ENCODE measurements at places on chromosomes 16 and 17.

DNA sequence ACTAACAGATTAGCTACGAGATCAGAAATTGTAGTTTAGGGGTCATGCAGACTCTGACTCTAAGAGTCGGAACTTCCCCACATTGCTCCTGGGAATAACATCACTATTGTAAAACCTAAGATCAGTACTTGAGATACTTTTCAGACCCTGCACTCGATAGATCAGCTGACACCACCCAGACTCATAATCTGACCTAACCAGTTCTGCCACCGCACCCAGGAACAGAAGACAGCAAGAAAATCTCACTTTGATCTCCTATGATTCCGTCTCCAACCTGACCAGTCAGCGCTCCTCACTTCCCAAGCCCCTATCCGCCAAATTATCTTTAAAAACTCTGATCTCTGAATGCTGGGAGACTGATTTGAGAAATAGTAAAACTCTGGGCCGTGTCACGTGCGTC is 27.2 kb upstream of the ASGR2 start:
- no peak for DNase-seq

DNA sequence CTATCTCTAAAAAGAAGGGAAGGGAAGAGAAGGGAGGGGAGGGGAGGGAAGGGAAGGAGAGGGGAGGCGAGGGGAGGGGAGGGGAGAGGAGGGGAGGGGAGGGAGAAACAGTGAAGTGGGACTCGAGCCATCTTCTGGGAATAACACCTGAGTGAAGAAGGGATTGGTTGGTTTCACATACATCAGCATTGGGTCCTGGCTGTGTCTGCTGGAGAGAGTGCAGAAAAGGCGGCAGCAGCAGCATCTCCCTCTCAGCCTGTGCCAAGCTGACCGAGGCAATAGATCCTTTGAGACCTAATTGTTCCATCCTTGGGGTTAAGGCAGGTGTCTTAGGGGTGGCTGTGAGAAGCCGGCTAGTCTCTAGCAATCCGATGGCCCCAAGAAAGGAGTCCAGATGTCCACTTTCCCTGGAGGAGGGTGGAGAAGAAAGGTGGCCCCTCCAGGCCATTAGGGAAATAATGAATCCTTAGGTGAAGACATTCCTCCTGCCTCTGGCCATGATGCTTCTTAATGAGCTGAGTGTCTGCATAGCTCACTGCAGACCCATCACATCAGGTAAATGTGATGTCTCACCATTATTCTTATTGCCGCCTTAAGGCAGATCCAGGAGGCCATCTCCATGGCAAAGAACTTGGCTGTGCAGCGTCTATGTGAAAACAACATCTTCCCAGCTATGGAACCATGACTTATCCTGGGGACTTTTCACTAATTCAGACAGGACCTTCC is 71.6 kb downstream of the WIPI1 start:
- no peak for DNase-seq

DNA sequence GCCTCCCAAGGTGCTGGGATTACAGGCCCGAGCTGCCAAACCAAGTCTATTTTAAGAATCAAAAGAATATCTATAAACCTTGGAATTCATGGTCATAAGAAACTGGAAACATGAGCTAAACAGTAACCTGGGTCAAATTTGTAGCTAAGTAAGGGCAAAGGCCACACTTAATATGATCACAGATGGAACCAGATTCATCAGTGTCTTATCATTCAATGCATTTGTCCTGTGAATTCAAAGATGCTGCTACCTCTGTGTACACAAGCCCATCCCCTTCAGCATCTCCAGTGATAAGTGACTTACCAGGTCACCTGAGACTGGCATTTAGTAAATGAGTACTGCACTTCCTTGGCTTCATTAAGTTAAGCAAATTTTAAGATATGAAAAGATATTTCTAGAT is 108.1 kb downstream of the SSH2 start:
- DNase-seq = no peak

DNA sequence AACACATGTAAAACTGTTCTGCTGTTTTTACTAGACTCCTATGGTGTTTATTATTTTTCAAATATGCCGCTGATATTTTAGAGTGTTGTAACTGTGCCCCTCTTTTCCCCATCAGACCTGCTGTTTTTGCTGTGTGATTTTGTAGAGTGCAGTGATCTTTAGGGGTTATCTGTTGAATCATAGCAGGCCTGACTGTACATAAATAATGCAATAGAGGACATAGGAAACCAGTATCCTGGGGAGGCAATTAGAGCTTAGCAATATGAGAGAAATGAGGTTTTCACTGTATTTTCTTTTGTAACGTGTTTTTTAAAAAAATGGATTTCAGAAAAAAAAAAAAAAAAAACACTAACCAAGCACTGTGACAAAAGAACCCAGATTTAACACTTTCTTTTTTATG is 662.2 kb downstream of the TOX3 start:
- no peak for DNase-seq

DNA sequence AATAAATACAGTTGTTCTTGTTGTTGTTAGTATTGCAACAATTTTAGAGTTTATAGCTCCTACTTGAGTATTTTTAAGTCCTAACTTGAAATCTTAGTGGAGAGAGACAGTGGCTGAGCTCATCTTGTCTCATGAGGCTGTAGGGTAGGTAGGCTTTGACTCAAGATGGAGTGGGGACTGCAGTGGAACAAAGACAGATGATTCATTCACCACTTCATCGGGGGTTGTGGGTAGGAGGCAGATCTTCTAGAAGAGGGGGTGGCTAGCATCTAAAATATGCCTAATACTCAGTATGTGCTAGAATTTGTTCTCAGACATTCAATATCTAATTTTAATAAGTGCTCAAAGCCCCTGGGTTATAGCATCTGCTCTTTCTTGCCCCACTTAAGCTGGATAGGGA is 13.1 kb upstream of the MMD start:
- DNase-seq = peak; percentile 38

- no peak for DNase-seq
These were observed 15.7 kb downstream of the ALDH3A2 start for GRCh38 chr17:19664136-19664820.

- DNase-seq = no peak
These were observed 21.5 kb upstream of the SKAP1 start for GRCh38 chr17:48451489-48451888.

GRCh38 chr16:72511171-72511570 is 339.2 kb upstream of the PMFBP1 start:
- DNase-seq = no peak

GRCh38 chr17:2181206-2181896 is 122.2 kb downstream of the SMG6 start:
- DNase-seq = no peak

- no peak for DNase-seq
These were observed 28.2 kb upstream of the TMEM220 start for GRCh38 chr17:10758062-10758461.

DNA sequence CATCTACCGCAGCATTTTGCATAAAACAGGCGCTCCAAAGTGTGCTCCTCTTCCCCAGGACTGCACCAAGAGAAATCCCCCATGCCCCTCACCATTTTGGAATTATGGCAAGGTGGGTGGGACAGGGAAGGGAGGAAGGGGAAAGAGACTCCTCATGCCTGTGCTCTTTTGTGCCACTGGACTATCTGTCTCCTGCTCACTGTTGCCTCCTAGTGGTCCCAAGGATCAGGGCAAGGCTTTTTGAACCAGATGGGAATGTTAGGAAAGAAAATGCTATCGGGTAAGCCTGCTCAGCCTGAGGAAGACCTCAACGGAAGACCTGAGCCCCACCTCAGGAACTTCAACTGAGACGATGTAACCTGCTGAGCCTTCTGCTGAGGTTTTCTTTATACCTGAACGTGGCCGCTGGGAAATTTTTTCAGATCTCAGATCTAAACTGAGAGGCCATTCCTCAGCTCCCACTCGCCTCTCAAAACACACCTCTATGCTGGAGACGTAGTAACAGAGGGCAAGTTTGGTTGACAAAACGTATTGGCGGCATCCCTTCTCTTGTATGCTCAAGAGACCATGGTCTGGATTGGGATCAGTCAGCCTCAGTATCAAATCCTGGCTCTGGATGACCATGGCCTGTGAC is 58.3 kb downstream of the SPACA3 start:
- peak; percentile 60 for DNase-seq

- peak; percentile 49 for DNase-seq
These were observed 4.3 kb downstream of the MT1H start for GRCh38 chr16:56673921-56674320.

DNA sequence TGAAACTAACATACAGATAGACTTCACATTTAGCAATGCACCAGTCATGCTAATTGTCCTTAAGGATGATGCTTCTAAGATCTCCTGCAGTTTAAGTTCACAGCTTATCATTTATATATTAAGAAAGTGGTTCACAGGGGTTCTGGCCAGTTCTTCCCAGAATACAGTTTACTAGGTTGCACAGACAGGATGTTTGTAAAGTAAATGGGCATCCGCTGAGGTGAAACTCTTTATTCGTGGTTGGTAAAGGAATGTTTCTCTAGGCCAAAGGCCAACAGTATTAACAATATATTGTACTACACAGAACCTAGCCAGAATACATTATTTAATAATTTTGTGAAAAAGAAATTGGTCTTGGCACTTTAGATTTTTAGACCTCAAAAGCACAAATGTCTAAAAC is 1427.3 kb downstream of the CDH8 start:
- DNase-seq = no peak

DNA sequence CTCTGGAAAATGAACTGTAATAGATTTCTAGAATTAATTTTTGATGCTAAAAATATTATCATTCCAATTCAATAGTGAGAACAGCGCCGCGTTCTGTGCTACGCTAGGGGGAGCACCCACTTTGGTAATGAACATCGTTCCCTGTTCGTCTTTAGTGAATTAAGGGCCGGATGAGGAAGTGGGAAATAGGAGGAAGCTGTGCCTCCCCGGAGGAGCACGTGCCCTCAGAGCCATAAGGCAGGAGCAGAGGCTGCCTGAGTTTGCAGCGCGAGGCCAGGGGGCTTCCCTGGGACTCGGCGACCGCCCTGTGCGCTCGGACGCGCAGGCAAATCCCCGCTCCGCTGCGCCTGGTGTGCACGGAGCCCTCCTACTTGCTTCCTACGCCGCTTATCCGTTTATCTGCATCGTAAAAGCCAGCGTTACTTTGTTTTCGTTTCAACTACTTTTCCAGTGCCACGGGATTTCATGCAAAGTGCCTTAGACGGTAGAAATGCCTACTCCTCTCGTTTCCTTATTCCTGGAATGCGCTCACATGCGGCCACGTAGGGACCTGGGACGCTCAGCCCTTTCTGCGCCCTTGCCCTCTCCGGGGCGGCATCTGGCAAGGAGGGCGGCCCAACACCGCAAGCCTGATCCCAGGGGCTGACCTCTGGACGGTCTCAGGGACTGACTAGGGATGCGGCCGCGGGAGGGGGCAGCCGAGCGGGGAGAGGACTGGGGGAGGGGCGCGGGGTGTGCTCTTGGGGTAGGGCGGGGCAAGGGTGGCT is 76.4 kb downstream of the KCNJ12 start:
- DNase-seq = peak; percentile 53

GRCh38 chr17:32943647-32944191 is 15.8 kb downstream of the TMEM98 start:
- DNase-seq = no peak

DNA sequence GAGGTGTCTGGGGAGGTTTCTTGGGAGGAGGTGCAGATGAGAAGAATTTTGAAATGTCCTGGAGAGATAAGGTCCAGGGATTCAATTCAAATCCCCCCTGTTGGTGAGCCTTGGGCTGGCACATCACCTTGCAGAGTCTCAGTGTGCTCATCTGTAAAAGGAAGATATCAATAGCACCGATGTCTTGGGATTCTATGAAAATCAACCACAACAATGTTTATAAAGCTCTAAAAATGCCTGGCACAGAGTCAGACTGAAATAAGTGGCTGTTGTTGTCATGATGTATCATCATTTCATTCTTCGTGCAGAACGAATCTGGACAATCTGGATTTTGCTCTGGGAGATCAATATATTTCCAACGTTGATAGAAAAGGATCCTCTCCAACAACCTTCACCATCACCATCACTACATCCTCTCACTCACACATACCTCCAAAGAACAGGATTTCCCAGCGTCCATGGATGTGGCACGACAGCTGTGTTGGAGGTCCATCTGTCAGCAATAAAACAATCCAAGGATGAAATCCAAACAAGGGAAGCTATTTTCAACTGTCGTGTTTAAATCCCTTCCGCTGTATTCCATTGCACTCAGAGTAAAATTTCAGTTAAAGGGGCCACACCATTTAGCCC is 393.7 kb upstream of the DYNLRB2 start:
- DNase-seq = no peak

DNA sequence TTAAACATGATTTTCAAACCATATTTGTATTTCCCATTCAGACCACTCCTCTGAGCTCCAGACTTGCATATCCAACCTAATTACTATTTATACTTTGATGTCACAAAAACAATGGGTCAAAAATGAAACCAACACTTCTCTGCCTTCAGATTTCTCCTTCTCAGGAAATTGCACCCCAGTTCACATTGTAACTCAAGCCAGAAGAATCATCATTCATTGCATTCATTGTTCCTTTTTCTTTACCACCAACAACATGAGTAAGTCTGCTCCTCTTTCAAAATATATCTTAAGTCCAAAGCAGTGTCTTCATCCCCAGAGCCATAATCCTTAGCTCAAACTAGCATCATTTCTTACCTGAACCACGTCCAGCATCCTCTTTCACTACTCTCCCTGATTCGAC is 2.6 kb upstream of the AKAP1 start:
- no peak for DNase-seq

DNA sequence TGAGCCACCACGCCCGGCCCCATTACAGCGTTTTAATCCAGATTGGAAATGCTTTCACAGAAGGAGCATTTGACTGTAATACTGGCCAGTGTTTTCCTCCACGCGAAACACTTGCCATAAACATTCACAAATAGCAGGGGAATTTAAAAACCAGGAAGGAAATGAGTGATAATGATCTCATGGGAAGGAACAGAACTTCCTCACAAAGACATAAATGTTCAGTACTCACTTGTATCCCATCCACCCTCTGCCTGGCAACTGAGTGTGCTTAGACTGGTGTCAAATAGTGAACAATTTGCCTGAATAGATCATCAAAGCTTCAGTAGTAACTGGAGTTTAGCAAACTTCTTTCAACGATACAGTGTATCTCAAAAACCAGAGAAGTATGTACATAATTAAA is 54.1 kb downstream of the PSMD12 start:
- no peak for DNase-seq

GRCh38 chr16:4345836-4346781 is 5.0 kb downstream of the PAM16 start:
- DNase-seq = no peak

Measured in activated CD4-positive, alpha-beta T cell treated with anti-CD3 and anti-CD28 coated beads for 48 hours (primary cell).